Mesothelial cell of epicardium (in vitro differentiated cells): ENCODE measurements at places on chromosomes 1 and 21. TPM values are rescaled to one million over a fixed set of nuclear protein-coding genes. Genes with fewer than 3 reads are reported as not detected.

The PLD5 gene
- total RNA-seq = 2.6 to 4.3 TPM (median 2.7 TPM) in 3 replicates

The EPRS1 gene
- total RNA-seq = 76.9 to 80.7 TPM (median 78.0 TPM) in 3 replicates

The LRRC7 gene
- 0.09 to 0.22 TPM (median 0.14 TPM) in 3 replicates for total RNA-seq

The CLCA4 gene
- total RNA-seq = 0.07 TPM in 1 of 3 replicates, not detected in the others

The ALX3 gene
- 127 to 136 TPM (median 132 TPM) in 3 replicates for total RNA-seq

The TP73 gene
- 1.0 to 1.4 TPM (median 1.2 TPM) in 3 replicates for total RNA-seq

The PROX1 gene
- total RNA-seq = 0.58 to 1.4 TPM (median 1.4 TPM) in 3 replicates

The ETNK2 gene
- total RNA-seq = 18.5 to 19.2 TPM (median 18.9 TPM) in 3 replicates

The HRNR gene
- total RNA-seq = not detected in 3 replicates

The INSRR gene
- 0.45 to 0.66 TPM (median 0.51 TPM) in 3 replicates for total RNA-seq

The RASAL2 gene
- total RNA-seq = 35.0 to 35.7 TPM (median 35.5 TPM) in 3 replicates

The NFASC gene
- 0.35 to 0.72 TPM (median 0.72 TPM) in 3 replicates for total RNA-seq

The ANGPTL7 gene
- total RNA-seq = not detected in 3 replicates

The IL6R gene
- 0.78 to 1.2 TPM (median 0.97 TPM) in 3 replicates for total RNA-seq
